ENCODE measurements at places on chromosomes 11 and 22.
A peak's percentile ranks its signal among the peaks of the same experiment; 100 is the strongest.

DNA sequence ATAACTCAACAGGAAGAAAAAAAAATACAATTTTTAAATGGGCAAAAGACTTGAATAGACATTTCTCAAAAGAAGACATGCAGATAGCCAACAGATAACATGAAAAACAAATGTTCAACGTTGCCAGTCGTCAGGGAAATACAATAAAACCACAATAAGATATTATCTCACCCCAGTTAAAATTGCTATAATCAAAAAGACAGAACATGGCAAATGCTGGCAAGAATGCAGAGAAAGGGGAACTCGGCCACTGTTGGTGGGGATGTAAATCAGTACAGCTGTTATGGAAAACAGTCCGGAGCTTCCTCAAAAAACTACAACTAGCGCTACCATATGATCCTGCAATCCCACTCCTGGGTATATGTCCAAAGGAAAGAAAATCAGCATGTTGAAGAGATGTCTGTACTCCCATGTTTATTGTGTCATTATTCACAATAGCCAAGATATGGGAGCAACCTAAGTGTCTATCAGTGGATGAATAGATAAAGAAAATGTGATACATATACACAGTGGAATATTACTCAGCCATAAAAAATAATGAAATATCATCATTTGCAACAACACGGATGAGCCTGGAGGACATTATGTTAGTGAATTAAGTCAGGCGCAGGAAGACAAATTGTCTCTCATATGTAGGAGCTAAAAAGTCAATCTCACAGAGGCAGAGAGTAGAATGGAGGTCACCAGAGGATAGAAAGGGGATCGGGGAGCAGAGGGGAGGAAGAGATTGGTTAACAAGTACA lies 12.2 kb upstream of the CYTH4 start:
- DNase-seq: no peak

- no peak for DNase-seq
These were observed 31.6 kb upstream of the JAM3 start for GRCh38 chr11:134037046-134037908.

DNA sequence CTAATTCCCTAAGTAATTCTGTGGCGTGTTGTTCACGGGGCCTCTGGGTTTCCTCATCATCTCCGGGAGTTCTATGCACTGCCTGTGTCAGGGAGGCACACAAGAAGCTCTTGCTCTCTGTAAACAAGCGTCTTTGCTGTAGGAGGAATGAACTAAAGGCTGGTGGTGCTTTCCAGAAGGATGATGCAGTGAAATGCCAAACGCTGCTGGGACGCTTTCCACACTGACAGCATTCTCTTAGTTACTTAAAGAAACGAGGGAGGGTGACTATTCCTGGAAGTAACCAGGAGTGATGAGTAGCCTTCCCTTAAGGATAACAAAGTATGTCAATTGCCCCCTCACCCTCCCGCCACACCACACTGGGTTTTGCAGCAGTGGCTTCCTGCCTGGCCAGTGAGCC lies 38.5 kb upstream of the NUP50 start:
- no peak for DNase-seq

DNA sequence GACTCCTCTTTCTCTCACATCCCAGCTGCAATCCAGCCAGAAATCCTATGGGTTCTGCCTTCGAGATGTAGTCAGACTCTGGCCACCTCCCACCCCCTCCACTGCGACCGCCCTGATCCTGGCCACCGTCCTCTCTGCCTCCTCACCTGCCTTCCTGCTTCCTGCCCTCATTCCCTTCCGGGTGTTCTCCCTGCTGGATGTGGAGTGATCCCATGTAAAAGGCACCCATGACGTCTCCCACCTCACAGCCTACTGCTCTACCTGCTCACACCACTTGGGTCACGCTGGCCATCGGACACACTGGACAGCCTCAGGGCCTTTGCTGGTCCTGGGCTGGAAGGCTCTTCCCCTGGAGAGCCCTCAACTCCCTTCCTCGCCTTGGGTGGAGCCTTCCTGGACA lies 33.7 kb upstream of the CD5 start:
- no peak for DNase-seq

DNA sequence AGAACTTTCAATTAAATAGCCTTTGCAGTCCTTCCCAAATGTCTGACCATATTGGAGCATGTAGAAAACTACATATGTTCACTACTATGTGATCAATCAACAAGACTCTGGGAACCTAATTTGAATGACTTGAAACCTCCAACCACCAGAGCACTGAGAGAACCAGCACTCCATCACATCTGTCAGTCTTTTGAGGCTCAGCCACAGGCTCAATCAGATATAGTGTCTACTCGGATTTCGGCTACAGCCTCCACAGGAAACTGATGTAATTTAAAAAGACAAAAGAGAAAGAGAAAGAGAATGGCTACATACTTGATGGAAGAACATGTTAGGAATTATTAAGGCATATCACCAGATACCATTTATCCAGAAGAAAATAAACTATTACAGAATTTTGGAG lies 859.0 kb downstream of the FAM181B start:
- no peak for DNase-seq

DNA sequence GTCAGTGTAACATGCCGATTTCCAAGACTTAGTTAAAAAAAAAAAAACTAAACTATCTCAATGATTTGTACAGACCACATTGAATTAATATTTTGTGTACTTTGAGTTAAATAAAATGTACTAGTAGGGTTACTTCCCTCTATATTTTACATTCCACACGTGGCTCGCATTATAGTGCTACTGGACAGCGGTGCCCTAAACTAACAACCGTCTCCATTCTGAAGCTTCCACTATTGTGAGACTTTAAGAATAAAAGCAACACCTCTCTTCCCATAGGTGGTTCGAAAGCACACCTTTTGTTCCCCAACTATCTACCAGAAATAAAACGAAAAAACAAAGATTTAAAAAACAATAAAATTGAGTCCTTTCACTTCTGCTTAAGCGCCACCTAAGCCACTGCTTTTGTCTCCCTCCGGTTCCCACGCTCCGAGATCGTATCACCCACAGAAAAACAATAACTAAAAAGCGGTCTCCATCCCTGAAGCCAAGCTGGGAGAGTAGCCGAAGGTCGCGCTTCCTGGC lies 380 bp upstream of the TTC17 start:
- no peak for DNase-seq

DNA sequence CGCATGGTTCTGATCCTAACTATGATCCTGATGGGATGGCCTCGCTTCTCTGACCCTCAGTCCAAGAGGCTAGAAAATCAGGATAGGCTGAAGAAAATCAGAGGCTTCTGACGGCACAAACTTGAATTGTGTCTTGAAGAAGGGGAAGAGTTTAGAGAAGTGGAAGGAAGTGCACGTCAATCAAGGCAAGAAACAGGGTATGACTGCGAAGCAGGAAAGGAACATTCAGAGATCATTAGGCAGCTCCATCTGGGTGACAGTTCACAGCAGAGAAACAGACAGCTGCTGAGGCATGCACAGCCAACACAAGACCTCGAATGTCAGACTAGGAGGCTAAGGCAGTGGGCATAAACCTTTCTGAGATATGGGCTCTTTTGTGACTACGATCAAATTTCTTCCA lies 29.3 kb downstream of the CLPB start:
- DNase-seq: no peak

GRCh38 chr22:32650553-32651345 lies 150.8 kb upstream of the TIMP3 start:
- no peak for DNase-seq

DNA sequence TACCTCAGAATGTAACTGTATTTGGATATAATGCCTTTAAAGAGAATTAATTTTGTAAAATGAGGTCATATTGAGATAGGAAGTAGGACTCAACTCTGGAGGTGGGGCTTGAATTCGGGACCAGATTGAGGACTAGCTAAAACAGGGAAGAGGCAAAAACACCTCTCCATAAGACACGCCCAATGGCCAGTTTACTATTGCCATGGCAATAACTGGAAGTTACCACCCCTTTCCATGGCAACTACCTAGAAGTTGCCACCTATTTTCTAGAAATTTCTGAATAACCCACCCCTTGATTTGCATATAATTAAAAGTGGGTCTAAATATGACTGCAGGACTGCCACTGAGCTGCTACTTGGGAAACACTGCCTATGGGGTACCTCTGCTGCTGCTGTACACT lies 206.4 kb downstream of the TTC28 start:
- no peak for DNase-seq

DNA sequence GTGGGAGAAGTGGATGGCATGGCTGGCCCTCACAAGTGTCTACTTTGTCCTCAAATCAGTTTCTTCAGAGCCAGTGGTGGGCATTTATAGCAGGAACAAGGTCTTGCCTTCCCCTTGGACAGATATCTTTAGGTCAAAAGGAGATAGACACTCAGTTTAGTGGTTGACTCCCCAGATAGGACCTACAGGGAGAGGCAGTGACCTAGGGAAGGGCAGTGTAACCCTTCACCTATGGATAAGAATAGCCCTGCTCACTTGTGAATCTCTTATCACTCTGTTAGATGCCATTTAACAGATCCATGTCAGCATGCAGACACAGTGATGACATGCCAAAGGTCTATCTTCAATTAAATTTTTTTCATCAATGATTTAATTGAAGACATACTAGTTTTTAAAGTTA lies 11.0 kb downstream of the BCO2 start:
- DNase-seq: no peak

- DNase-seq: no peak
These were observed 31.8 kb upstream of the IGSF22 start for GRCh38 chr11:18757811-18758210.

DNA sequence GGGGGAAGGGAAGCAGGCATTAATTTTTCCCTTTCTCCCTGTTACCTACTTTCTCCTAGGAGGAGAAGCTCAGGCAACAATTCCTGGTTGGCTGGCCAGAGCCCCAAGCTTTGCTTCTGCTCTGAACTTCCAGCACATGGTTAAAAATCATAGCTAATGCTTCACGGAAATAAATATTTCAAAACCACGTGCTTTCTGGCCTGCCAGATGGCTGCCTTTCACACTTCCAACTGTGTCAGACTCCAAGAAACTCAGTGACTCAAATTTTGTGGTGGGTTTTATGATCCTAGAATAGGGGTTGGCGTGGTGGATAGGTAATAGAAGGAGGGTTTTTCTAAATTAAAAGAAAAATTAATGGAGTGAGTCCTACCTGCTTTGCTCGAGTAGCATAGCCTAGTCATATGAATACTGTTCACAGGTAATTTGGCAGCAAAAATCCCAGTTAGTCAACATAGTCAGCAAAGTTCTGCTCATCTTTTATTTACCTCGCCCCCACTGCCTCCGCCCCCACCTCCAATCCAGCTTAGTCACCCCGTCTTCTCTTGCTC lies 58.6 kb downstream of the SC5D start:
- no peak for DNase-seq

DNA sequence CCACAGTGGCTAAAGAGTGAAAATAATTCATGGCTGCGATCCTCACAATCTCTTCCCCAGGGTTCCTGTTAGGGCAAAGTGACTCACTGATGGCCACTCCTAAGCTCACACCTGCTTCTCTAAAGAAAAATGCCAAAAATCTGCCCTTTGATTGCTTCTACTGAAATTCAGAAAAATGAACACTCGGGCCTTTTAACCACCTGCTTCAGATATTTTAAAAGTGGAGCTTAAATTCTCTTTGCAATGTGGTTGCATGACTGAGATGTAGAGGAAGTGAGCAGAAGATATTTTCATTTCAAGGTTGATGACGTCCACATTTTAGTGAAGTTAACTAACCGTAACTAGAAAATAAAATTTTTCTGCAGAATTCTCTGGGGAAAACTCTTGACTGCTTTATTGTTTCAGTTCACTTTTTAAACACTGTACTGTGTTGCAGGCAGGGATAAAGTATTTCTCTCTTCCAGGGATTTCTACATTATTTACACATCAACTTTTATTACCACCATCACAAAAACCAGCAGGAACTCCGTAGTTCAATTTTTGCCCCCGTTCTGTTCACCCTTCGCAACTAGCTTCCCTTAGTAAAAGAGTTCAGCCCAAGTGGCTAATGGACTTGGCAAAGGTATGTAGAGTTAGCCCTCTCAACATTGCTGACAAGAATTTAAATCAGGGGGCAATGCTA lies 8.5 kb downstream of the RAB30 start:
- DNase-seq: peak; percentile 28

DNA sequence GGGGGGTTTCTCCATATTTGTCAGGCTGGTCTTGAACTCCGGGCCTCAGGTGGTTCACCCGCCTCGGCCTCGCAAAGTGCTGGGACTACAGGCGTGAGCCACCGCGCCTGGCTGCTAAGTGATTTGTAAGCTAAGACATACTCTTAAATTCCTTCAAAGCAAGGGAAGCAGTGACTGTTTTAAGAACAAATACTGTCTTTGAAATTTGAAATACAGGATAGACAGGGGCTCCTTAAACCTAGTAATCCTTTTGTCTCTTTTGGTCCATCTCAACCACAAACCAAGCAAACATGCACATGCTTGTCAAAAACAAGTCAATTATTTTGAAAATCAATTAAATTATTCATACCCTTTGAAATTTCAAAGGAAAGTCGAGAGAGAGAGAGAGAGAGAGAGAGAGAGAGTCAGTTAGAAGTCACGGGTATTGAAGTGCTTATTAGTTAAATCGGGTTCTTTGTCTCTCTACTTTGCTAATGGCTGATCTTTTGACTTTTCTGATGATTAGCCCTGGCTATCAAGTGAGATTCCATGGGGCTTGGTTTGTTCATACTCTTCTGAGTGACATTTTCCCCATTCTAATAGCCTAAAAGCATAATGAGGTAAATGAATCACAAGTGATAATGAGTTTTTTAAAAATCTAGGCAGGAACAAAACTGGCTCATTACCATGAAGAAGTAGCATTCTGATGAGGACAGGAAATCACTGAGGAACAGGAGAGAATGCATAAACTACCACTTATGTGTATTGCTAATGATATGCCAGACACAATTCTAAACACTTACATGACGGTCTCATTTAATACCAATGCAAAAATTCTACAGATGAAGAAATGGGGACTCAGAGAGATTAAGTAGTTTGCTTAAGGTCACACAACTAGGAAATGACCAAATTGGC lies 48.0 kb downstream of the MCHR1 start:
- no peak for DNase-seq

DNA sequence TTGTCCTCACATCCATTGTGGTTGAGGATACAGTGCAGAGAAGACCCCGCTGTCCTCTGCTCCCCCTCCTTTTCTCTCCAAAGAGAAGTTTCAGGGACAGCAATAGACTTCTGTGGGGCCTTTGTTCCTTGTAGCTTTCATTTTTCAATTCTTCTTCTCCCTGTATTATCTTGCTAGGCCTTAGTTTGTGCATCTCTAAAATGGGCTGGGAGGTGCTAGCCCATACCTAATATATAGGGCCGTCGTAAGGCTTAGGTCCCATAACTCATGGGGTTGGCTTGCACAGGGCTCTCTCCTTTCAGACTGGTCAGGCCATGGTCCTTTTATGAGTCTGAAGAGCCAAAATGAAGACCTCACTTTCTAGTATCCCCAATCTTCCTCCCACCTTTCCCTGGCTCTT lies 33.0 kb downstream of the ZBTB16 start:
- DNase-seq: no peak

- no peak for DNase-seq
These were observed 6.0 kb downstream of the CCDC157 start for GRCh38 chr22:30362651-30363281.

DNA sequence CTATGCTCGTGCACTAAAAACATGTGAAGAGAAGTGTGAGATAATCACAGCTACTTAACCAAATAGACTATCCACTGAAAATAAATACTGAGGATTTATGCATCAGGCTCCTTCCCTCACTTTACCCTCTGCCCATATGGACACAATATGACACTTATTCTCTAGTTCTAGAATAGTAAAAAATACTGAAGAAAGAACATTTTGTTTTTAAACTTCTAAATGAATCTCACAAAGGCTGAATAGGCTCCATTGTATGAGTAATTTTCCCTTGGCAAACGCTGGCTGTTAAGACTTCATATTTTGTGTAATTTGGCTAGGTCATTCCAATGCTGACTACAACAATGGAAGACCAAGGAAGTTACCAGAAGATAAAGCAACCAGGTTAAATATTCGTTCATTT lies 9.9 kb downstream of the HPS5 start:
- DNase-seq: peak; percentile 18

Measured in astrocyte of the cerebellum (primary cell).